HEK293T (cell line): ENCODE measurements at places on chromosomes 7 and 10.

DNA sequence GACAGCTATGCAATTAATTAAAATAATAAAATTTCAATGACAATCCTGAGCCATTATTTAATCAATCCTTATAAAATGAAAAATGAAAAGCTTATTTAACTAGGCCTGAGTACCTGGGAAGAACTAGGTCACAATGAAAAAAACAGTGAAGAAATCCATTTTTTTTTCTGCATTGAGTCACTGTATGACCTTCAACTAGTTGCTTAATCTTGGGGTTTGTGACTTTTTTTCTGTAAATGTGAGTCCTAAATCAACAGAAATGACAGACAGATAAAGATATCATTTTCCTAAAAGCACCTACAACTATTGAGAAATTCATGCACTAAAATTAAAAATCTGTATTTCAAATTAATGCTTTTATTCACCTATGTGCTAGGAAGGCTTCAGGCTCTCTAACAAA, 96.8 kb downstream of the TMEM26 start:
- DNase-seq, result no peak

- no peak for DNase-seq
Observed at GRCh38 chr10:20949967-20950366, 52.9 kb upstream of the NEBL start.

DNA sequence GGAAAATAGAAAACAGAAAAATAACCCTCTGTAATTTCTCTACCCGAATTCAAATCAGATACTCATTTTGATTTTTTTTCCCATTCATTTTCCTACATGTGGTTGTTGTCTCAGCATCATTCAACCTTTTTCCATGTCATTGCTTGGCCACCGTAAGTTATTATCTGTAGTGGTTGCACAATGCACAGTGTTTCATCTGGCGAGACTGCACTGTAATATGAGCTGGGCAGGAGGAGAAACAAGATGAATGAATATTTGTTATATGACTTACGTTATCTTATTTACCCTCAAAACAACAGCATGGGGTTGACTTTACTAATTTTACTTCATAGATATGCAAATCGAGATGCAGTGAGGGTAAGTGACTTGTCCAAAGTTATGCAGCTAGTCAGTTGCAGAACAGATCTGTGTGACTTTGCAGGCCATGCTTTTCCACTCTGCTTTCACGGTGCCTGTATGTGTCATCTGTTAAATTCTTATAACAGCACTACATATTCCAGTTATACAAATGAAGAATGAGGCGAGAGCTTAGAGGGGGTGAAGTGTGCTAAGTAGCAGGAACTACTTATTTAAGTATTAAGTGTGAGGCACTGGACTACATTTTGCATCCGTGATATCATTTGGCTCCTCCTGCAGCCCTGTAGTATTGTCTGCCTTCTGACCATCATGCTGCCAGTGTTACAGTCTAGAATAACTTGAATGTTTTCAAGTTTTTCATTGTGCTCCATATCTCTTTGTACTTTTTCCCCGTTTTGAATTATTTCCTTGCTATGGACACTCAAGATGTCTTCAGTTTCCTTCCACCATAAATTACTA, 56.7 kb downstream of the ZMYND11 start:
- no peak for DNase-seq

GRCh38 chr10:45557275-45557905, 115.2 kb downstream of the ZFAND4 start:
- no peak for DNase-seq
